ENCODE measurements at places on chromosomes 1 and 21.

DNA sequence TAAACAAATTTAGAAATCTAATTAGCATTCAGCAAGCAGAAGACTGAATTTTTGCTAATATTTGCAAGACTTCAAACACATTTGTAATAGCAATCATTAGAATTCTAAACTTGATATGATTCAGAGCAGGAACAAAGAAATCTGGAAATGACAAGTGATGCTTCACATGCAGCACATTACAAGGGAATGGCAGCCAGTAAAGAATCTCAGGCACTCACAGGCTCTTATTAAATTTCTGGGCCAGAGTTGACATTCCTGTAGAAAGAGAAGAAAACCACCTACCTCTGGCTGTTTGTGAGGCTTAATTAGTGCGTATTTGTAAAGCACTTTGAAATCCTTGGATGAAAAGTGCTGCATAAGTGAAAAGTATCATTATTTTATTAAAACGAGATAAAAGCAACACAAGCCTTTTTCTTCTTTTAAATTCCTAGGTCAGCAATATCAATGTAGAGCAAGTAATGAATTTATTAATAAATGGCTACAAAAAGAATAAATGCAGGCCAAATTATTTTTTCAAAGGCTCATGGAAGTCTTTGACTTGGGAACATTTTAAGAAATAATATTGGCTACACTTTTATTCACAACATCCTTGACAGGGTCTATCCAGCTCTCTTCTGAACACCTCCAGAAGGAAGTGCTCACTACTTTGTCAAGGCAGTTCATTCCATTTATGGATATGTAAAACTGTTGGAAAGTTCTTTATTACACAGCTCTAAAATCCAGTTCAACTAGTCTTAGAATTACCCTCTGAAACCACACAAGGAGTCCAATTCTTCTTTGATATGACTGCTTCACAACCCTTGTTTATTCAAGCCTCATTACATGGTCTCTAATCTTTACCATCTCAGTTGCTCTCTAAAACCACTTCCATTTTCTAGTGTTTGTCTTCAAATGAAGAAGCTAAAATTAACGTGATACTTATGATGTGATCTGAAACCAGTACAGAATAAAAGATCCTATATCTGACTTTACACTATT is 32.1 kb upstream of the SCYL3 start:
- no peak for DNase-seq

DNA sequence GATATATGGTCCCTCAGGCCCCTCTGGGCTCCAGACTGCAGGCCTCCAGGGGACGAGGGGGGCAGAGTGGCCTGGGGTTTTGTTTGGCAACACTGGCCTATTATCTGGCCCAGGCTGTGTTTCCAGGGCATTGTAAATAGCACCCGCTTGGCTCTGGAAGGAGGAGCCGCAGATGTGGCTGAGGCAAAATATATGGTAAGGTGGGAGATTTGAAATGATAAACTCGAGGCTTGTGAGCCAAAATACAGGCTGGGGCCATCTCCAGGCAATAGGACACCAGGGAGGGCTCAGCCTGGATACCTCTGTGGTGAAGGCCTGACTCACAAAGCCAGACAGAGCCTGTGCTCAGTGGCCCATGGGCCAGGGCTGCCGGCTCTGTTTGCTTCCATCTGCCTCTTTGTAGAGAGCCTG is 14.0 kb downstream of the NAV1 start:
- DNase-seq = no peak

DNA sequence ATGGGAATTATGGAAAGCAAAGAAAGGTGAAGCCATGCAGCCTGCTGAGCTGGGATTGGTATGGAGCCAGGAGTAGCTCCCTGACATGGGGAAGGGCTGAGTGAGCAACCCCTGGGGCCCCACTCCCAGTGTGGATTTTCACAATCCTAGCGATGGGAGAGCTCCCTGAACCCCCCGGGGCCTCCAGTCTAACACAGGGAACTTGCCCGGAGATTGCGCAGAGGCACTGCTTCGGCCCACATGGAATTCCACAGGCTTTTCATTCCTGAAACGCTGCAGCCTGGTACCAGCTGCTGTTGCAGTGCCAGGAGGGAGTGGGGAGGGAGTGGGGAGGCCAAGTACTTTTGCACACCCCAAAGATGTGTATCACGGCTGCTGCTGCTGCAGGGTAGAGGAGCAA is 110.4 kb upstream of the C21orf91 start:
- DNase-seq = no peak

- no peak for DNase-seq
These were observed 575.8 kb upstream of the PRMT6 start for GRCh38 chr1:106480629-106481028.

- DNase-seq = no peak
These were observed at the start of gene WNT4 for GRCh38 chr1:22143065-22144033. TSS of gene WNT4 (minus strand) at chr1:22143097. CDS start at chr1:22142922, 175 bp downstream.

DNA sequence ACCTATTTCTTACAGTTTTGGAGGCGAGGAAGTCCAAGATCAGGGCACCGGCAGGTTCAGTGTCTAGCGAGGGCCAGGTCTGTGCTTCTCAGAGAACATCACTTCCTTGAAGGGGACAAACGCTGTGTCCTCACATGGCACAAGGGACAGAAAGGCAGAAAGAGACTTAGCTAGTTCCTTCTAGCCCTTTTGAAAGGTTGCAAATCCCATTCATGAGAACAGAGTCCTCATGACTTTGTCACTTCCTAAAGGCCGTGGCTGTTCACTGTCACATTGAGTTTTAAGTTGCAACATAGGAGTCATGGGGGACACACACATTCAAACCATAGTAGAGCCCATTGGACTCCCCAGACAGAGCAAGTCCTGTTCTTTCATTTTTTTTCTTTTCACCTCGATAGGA is 27.4 kb downstream of the PER3 start:
- no peak for DNase-seq
